ENCODE measurements at places on chromosomes 12 and 14.

DNA sequence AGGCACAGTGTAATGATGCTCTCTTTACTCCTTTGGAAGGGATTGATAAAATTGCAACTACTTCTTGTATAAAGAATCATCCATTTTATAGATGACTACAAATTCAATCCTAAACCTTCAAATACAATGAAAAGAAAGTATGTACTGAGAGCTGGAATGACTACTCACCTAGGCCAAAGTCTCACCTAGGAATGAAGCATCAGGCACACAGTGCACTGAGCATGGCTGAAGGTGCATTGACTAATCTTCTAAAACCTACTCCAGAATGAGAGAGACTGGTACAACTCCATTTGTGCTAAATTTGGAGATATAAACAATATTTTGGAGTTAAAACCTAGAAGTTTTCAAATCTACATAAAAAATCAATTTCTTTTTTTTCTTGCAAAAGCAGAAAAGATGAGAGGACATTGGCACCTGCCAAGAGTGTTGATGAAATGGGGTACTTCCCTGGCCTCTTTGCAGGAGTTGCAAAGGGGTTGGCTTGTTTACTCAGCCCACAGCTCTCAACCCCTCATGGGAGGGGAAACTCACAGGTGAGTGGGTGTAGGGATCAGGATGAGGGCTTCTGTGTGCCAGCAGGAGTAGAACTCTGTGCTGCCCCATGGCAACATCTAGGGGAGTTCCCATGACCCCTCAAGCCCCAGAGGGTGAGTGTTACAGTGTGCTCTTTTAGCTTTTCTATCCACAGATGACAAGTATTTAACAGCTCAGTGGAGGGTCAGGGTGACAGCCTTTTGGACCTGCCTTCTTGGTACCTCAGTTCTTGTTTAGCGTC lies 31.3 kb downstream of the CLECL1 start:
- no peak for DNase-seq

- no peak for DNase-seq
These were observed 119.1 kb downstream of the ITPR2 start for GRCh38 chr12:26713885-26714383.

- no peak for DNase-seq
These were observed 6.4 kb downstream of the ACTN1 start for GRCh38 chr14:68972507-68973218.

- DNase-seq: peak; percentile 12
These were observed 34.7 kb downstream of the KCNA5 start for GRCh38 chr12:5078423-5078822.

DNA sequence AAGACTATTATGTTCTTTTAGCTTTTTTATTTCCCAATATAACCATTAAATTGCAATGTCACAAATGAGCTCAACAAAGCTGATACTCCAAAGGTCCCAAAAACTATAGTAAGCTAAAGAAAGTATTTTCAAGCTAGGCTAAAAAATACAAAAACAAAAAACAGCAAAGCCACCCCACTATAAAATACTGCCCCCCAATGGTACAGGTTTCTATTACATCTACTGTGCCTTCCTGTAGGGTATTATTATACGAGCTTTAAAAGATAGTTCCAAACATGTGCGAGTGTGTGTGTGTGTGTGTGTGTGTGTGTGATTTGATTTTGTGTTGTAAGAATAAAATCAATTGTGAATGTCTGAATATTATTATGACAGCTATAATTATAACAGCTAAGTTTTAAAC lies 1.1 kb downstream of the IFNG start:
- DNase-seq: no peak

DNA sequence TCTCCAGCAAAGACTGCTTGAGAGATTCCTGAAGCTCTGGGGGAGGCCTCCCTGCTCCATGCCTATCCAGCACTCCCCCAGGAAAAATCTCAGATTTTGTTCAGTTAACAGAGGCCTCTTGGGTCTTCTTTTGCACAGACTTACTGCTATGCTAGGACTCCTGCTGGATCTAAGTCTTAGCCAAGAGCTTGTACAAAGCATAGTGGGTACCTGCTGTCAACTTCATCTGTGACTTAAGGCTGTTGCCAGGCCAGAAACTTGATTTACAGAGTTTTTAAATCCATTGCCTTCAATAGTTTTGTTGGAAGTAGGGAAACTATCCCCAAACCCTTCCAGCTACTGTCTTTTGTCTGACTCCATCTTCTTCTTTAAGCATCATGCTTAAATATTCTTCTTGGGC lies 140.5 kb downstream of the SMOC1 start:
- DNase-seq: no peak

DNA sequence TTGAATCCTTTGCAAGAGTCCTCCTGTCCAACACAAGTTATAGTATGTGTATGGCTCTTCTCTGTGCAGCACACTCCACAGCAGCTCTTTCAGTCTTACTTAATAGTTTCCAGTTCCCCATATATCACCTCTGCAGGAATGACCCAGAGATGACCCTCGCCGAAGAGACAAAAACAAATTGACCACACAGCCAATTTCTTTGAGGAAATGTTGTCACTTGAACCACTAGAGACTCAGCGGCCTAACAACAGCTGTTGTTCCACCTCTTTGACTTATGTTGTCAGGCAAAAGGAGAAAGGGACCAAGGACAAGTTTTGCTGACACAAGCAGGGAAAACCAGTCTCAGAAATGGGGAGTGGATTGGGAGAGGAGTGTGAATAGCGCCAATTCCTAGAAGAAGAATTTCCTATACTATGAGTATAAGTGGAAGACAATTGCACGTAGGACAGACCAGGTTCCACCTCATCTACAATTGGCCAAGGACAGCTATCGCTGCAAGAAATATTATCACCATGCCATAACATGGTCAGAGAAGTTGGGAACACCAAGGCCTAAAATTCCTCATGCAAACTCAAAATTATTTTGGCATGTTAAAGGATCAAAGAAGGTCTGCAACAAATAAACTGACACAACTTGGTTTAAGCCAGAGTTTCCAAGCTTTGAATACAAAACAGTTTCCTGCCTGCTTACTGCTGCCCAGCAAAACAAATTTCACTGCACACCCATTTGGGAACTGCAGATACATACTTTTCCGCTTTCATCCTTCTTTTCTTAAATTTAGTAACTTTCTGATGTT lies 41.7 kb upstream of the ITPR2 start:
- DNase-seq: no peak

Measured in NCI-H1092 treated with DMSO at 0.1 percent for 48 hours (cell line).